ENCODE measurements at places on chromosomes 1 and 21.

- no peak for DNase-seq
These were observed 36.2 kb upstream of the POU3F1 start for GRCh38 chr1:38082769-38083263.

GRCh38 chr1:29579821-29580425, 343.6 kb downstream of the PTPRU start:
- DNase-seq = no peak

- no peak for DNase-seq
These were observed 5.8 kb downstream of the IGSF9 start for GRCh38 chr1:159939678-159940002.

DNA sequence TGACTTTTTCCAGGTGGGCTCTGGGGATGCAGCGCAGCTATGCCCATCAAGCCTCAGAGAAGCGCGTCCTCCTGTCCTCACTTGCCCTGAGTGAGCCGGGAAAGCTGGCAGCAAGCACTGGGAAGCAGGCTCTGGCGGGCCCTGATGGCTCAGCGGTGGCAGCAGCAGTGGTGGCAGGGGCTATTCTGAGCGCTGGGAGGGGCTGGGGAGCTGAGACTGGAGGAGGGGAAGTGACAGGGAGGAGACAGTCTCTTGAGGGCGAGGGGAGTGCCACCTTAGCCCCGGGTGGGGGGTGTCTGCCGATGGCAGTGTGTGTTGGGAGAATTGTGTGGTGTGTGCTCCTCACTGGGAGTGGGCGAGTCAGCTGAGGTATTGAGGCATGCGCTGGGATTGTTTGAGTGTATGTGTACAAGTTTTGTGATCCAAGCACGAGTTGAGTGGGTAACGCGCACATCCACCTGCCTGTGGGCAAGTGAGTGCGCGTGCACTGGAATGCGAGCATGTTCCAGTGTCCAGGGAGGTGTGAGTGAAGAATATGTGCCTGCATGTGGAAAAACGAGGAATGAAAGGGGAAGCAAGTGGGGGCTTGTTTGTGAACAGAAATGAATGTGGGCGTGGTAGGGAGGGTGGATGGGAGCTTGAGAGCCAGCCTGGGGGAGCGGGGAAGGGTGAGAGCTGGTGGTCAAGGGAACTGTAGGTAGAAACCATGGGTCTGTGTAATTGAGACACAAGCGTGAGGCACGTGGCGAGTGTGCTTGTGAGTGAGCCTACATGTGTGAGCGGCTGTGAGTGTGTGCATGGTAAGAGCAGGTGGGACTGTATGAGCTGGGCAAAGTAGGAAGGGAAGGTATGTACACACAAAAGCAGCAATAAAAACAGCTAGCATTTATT, 2.9 kb upstream of the FOXO6 start:
- DNase-seq = no peak

- DNase-seq = no peak
These were observed 6.2 kb upstream of the HLX start for GRCh38 chr1:220873087-220873486.

DNA sequence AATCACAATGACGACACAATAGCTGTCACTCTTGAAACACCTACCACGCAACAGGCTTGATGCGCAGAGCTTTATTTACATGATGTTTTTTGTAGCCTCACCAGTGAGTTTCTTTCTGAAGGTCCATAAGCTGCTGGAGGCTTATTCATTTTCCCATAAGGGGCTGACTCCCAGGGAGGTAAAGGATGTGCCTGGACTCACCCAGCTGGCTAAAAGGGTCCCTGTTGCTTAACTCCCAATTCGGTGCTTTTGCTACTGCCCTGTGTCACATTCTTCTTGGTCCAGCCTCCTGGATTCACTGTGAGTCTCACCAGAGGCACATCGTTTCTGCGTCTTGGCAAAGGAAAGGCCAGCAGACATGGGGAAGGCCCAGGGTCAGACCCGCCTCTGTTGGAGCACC, 44.6 kb upstream of the OLIG2 start:
- DNase-seq = no peak

DNA sequence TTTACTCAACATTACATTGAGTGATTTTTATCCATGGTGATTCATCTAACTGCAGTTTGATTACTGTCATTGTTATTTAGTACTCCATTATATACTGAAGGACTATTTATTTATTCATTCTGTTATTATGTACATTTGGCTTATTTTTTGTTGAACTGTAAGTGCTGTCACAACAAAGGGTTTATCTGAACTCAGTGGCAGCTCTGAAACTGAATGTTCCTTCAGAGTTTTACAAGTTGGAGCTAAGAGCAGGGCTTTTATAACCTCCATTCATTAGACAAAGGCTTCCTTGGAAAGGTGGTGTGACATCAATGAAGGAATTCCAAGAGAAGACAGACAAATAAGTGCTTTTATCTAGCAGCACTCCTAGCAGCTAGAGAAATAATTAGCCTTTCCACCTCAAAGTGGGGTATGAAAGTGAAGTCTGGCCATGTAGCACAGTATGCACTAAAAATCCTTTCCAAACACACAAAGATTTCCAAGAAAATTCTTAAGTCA, 83.3 kb upstream of the GORAB start:
- no peak for DNase-seq

GRCh38 chr21:45987121-45987711, 5.6 kb downstream of the COL6A1 start:
- no peak for DNase-seq

GRCh38 chr1:9466780-9467758, 72.2 kb upstream of the SLC25A33 start:
- no peak for DNase-seq

- no peak for DNase-seq
These were observed 3.3 kb upstream of the SSBP3 start for GRCh38 chr1:54409156-54410142.

- DNase-seq = no peak
These were observed 159.4 kb downstream of the RWDD3 start for GRCh38 chr1:95393434-95393833.

DNA sequence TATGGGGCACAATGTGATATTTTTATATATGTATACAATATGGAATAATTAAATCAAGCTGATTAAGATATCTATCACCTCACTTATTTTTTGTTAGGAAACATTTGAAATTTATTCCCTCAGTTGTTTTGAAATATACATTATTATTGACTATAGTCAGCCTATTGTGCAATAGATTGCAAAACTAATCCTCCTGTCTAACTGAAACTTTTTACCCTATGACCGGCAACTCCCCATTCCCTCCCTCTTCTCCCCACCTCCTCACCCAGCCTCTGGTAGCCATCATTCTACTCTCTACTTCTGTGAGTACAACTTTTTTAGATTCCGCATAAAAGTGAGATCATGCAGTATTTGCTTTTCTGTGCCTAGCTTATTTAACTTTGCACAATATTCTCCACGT, 117.7 kb upstream of the SGIP1 start:
- no peak for DNase-seq

DNA sequence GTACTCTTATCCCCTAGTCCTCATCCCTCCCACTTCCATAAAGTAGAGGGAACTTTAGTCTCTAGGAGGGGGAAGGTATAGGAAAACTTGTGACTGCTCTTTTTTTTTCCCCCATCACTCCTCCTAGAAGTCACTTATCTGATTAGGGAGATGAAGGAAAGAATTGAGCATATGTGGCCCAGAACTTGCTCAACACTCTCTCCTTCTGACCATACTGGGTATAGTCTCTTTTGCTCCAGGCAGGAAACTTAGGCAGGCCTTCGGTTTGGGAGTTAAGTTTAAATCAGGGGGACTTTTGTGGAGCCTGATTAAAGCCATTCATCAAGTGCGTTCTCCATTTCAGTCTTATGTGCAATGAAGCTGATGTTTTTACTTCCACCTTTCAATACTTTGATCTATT, 5.8 kb downstream of the UBE2U start:
- no peak for DNase-seq

DNA sequence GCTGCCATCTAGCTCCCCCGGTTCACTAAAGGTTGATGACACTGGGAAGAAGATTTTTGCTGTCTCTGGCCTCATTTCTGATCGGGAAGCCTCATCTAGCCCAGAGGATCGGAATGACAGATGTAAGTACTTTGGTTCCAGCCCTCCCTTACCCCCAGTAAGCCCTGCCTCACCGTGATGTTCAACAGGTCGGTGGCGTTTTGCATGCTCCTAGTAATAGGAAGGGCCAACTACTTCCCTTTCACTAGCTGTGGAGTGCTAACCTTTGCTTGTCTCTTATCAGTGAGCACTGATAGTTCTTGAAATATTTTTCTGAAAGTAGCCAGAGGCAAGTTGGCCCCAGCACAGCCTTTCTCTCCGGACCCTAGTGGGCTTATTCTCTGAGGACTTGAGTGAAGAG, 7.5 kb downstream of the RNF220 start:
- DNase-seq = no peak

GRCh38 chr1:193416226-193417024, 230.0 kb upstream of the B3GALT2 start:
- no peak for DNase-seq

GRCh38 chr1:204014336-204014735, 58.6 kb upstream of the SOX13 start:
- no peak for DNase-seq

- no peak for DNase-seq
These were observed 5.4 kb downstream of the PAX7 start for GRCh38 chr1:18635891-18636595.

DNA sequence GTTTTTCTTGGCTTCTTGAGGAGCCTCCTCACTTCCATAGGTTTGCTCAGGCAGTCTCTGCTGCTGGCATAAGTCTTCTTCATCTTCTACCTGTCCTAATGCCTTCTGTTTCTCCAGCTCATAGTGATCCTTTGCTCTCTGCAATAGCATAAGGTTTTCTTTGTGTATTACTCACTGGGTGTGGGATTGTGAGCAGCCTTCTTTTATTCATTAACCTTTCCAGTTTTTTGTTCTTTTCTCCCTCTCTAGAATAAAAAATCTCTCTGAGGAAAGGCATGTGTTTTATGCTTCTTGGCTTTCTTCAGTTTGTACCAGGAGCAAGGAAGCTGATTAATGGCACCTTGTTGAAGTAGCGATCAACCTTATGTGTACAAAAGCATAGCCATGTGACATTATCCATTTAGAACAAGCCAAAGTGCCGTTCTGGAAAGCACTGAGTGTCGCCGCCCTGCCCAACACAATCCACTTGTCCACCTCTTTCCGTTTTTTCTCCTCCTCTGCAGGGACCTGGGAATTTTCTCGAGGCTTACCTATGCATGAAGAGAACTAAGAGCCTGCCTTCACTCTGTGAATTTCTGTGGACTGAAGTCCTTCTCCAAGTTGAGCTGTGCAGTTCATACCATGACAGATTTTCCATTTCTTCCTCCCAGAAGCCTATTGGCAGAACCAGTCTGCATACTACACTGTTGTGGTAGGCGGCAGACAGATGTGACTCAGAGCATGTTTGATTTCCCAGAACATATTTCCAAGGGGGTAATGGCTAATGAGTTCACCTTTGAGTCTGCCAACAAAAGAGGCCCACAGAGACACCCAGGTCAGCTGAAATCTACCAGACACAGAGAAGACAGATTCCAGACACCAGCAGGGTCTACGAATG, 39.0 kb downstream of the DPT start:
- no peak for DNase-seq

- DNase-seq = no peak
These were observed 160.1 kb upstream of the UBE2U start for GRCh38 chr1:64043288-64043687.

GRCh38 chr1:189500778-189501177, 976.9 kb downstream of the BRINP3 start:
- no peak for DNase-seq

DNA sequence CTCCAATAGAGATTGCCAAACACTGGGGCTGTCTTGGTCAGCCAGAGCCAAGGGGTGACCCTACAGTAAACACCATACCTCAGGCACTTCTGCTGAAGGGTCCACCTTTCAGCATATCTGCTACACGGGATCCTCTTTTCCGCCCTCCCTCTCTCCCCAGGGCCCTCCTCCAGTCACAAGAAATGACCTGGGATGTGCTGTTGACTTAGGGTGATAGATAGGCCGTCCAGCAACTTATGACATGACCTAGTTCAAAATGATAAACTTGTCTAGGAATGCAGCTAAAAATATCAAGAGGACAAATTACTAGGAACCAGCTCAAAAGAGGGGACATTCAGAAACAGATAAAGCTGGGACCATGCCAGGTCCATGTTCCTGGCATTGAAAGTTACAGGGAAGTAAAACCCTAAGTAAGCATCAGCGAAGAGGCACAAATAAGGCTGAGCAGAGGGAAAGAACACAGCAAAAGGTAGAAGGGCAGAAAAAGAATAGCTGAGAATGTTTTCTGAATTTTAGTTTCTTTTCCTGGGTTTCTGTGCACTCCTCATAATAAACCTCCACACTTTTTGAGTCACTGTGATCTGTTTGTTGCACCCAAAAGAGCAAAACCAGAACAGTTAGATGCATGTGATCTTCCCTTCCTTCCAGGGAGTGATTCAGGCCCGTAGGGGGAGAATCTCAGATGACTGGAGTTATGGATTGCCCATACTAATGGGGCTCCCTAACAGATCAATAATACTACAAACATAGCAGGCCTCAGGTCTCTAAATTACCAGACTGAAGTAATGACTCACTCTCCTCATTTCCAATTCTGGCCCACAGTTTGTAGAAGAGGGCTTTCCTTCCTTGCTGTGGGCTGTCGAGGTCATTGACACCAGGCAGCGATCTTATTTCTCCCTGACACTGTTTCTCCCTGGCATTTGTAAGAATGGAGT, 48.9 kb upstream of the F3 start:
- DNase-seq = no peak

DNA sequence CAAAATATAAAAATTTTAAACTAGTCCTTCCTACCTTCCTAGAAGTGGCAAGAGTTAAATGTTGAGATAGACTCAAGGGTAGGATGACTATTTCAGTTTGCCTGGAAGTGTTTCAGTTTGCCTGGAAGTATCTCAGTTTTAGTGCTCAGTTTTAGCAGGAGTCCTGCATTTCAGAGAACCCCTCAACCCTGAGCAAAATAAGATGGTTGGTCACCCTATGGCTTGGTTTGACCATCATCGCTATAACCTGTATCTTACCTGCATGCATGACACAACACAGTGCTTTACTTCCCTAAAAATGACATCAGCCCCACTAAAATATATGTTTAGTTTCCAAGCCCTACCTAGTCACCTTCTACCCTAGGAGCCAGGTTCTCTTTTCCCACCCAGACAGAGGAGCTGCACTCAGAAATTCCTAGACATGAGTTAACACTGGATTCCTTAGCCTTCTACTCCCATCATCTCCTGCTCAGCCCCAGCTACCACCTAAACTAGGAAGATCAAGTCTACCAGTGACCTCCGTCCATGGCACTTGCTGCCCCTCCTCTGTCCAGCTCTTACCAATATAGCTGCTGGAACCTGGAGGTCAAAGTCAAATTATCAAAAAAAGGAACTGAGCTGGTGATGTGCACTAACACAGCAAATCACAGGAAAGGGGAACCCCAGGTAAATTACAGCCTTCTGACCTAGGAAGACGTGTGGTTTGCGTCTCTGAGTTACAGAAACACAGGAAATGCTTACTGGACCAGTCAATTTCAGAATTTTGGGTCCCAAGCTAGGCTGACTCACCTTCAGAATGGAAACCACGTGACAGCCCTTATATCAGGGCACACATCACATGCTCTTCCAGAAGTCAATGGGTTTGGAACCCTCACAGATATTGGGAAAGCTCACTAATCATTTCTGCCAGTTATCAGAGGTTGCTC, 2.2 kb upstream of the G0S2 start:
- no peak for DNase-seq

GRCh38 chr1:51863384-51863783, 15.1 kb downstream of the NRDC start:
- no peak for DNase-seq
